ENCODE measurements at places on chromosomes 5 and 9. TPM values are rescaled to one million over a fixed set of nuclear protein-coding genes. Genes with fewer than 3 reads are reported as not detected.

The MAT2B gene
- 74.1 TPM for total RNA-seq

The PCDHB5 gene
- not detected for total RNA-seq

The CD180 gene
- total RNA-seq, result not detected

The NUDT12 gene
- total RNA-seq, result not detected

The CHSY3 gene
- not detected for total RNA-seq

The LCN2 gene
- total RNA-seq, result not detected

The CTXN3 gene
- total RNA-seq, result not detected

The PCSK5 gene
- 2.0 TPM for total RNA-seq

The CCDC192 gene
- total RNA-seq, result not detected

The SURF2 gene
- 23.2 TPM for total RNA-seq

The CCDC127 gene
- 6.2 TPM for total RNA-seq

The PCDHGA3 gene
- not detected for total RNA-seq

The ENTPD2 gene
- total RNA-seq, result not detected

The CCL21 gene
- not detected for total RNA-seq

The KIF20A gene
- 64.3 TPM for total RNA-seq

The PRKACG gene
- not detected for total RNA-seq

The CLPTM1L gene
- 107 TPM for total RNA-seq

The AHRR gene
- 64.0 TPM for total RNA-seq

The EIF4E1B gene
- not detected for total RNA-seq

The GMCL2 gene
- total RNA-seq, result not detected

The SLC4A9 gene
- total RNA-seq, result 0.07 TPM

The PCDHB8 gene
- not detected for total RNA-seq

The PSAT1 gene
- 118 TPM for total RNA-seq

The ZNF658 gene
- 3.7 TPM for total RNA-seq

The CDX1 gene
- not detected for total RNA-seq

The TRIM36 gene
- total RNA-seq, result not detected

The CMBL gene
- total RNA-seq, result 3.2 TPM

The SLC22A4 gene
- total RNA-seq, result 0.75 TPM

The MZB1 gene
- 61.1 TPM for total RNA-seq

The ORM2 gene
- not detected for total RNA-seq

The TMEM171 gene
- total RNA-seq, result not detected

The PCDHGB1 gene
- total RNA-seq, result not detected

The CMYA5 gene
- total RNA-seq, result 0.12 TPM

The NTMT1 gene
- total RNA-seq, result 46.2 TPM

The AK6 gene
- total RNA-seq, result 49.1 TPM

The HAUS6 gene
- total RNA-seq, result 30.7 TPM

The CCDC180 gene
- total RNA-seq, result 4.6 TPM
